ENCODE measurements at places on chromosomes 1 and 21. TPM values are rescaled to one million over a fixed set of nuclear protein-coding genes. Genes with fewer than 3 reads are reported as not detected.

The PTAFR gene
- 0.09 TPM for total RNA-seq

The CPLANE2 gene
- total RNA-seq = 3.8 TPM

The THAP3 gene
- total RNA-seq = 12.8 TPM

The ADGRB2 gene
- total RNA-seq = 5.6 TPM

The CKS1B gene
- total RNA-seq = 324 TPM

The ST6GALNAC3 gene
- 0.64 TPM for total RNA-seq

The KCNK2 gene
- total RNA-seq = not detected

The TMED5 gene
- total RNA-seq = 38.2 TPM

The VAMP4 gene
- 4.7 TPM for total RNA-seq

The S100A5 gene
- total RNA-seq = 1.9 TPM

The KCNK1 gene
- 24.6 TPM for total RNA-seq

The RABGAP1L gene
- 5.6 TPM for total RNA-seq

The CEPT1 gene
- total RNA-seq = 11.7 TPM

The DNM3 gene
- total RNA-seq = 0.60 TPM

The CA14 gene
- total RNA-seq = not detected

The PLA2G2C gene
- not detected for total RNA-seq

The TNFRSF8 gene
- total RNA-seq = 0.13 TPM

The GPR37L1 gene
- 0.18 TPM for total RNA-seq

The BSND gene
- not detected for total RNA-seq

The TDRKH gene
- 5.7 TPM for total RNA-seq

The OR2L5 gene
- not detected for total RNA-seq

The CD5L gene
- not detected for total RNA-seq

The GGPS1 gene
- total RNA-seq = 19.4 TPM

The TRIM46 gene
- 2.9 TPM for total RNA-seq

The CELA3B gene
- total RNA-seq = not detected

The CRYBG2 gene
- total RNA-seq = 1.3 TPM

The SLAMF7 gene
- 1.6 TPM for total RNA-seq

The CLCA4 gene
- total RNA-seq = not detected

The SRM gene
- 212 TPM for total RNA-seq
